ENCODE measurements at places on chromosomes 7 and 10.

DNA sequence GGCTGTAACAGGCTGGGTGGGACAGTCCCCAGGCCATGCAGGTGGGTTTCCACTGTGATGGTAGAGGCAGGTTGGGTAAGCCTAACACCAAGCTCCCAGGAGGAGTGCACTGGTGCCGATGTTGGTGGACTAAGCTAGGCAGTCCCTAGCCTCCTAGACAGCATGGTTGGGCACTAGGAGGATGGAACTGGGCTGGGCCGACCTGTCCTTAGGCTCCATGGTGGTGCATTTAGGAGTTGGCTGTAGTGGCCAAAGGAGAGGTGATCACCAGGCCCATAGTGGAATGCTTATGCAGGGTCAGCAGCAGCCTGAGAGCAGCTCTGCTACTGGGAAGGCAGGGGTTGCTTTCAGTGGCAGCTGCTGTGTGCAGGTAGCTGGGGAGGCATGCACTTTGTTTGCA is 247.7 kb upstream of the CNTNAP2 start:
- no peak for DNase-seq

DNA sequence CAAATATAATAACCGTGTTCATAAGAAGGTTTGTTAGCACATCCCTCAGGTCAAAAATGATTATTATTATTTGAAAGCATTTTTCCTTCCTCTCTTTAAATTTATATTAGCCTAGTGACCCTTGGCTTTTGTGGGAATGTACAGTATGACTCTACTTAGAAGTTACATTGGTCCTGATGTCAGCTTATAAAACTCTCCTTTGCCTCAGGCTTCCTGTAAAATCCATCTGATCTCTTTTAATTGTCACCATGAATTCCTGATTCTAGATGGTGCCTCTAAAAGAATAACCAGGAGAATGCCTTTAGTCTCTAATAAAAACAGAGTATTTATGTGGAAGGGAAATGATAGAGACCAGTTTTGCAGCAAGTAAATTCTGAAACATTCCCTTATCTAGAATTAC is 1134.4 kb downstream of the XPNPEP1 start:
- DNase-seq: no peak

DNA sequence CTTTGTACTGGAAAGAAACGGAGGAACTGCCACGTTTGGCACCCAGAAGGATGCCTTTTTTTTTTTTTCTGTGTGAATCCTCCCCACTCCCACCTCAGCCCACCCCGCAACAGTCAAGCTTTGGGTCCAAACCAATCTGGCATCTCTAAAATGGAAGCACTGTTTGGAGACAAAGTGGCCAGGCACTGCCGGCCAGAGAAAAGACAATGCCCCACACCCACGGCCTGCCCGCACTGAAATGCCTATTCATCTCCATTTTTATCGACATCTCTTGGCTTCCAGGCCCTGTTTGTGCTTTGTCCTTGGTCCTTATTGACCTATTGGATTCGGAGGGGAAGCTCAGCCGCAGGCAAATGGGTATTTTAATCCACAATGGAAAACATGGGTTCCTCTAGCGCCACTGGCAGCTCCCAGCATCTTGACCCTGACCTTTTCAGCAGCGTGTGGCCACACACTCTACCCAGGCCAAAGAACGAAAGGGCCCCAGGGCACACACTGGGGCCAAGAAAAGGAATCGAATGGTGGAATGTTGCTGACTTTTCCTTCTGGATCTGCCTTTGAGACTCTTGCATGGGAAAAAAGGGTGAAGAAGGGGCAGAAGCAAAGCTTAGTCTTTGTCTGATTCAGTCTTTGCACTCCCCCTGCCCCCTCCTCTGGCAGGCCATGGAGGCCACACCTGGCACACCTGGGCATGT is 162.6 kb upstream of the CDCA7L start:
- DNase-seq: no peak

DNA sequence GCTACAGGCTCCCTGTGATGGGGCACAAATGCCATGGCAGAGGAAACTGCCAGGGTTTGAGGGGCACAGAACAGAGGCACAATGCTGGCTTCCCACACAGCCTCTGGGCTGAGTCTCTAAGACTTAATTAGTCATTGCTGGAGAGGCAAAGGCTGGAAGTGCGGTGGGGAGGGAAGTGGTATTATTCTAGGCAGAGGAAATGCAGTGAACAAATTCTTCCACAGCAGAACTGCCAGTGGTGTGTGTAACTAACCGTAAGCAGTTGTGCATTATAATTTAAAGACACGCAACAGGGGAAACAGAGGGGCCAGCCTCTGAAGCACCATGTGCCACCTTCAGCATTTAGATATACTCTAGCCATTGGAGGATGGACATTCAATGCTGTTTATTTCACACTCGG is 12.8 kb downstream of the ICA1 start:
- no peak for DNase-seq

- DNase-seq: no peak
Observed at GRCh38 chr7:94286111-94286510, 108.6 kb upstream of the COL1A2 start.

GRCh38 chr10:48608976-48609375 is 4.1 kb upstream of the ARHGAP22 start:
- no peak for DNase-seq
